ENCODE measurements at places on chromosomes 5 and 9.

GRCh38 chr5:35067985-35068384, 20.2 kb upstream of the AGXT2 start:
- DNase-seq: no peak

GRCh38 chr5:4191041-4191440, 595.4 kb downstream of the IRX1 start:
- no peak for DNase-seq

- DNase-seq: no peak
These were observed 37.8 kb downstream of the ASTN2 start for GRCh38 chr9:117377046-117377445.

- DNase-seq: no peak
These were observed 227.2 kb upstream of the KLF9 start for GRCh38 chr9:70641631-70642030.

DNA sequence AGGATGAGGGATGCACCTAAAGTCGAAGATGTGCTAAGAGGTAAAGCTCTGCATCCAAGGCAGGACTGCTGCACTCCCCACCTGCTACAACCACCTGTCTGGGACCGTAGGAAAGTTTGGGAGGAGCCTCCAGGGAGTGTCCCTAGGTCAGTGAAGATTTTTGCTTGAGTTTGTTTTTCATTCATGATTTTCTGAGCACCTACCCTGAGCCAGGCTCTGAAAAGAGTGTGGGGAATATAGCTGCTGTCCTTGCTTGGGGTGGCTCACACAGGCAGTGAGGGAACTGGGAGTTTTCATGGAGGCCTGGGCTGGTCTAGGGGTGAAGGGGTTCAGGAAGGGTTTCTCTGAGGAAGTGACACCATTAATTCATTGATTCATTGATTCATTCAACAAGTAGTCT, 48.9 kb downstream of the SAR1B start:
- DNase-seq: no peak

DNA sequence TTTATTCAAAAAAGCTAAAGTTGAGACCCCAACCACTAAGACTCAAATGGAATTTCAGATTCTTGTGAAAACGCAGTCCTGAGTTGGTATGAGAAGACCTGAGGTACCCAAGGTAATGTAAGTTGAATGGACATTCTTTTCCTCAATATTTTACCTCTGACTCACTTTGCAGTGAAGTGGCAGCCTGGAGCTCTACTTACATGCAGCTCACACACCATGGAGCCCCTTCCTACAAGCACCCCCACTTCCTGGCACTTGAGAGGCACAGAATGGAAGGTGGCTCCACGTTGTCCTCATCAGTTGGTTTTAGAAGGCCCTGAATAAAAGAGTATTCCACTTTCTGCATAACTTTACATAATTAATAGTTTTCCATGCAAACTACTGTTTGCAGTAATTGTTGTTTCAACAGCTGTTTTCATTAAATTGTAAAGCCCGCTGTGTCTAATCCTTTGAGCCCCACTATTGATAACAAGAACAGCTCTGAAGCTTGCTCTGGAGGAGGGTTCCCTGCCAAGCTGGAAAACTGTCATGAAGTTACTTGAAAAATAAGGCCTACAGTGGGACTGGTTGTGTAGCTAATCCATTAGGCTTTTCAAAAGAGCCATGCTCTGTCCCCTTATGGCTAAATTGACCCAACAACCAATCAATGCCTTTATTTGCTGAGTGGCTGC, 102.2 kb upstream of the SPATA31D4 start:
- DNase-seq: no peak

GRCh38 chr5:37812365-37812764, 27.5 kb downstream of the GDNF start:
- no peak for DNase-seq

DNA sequence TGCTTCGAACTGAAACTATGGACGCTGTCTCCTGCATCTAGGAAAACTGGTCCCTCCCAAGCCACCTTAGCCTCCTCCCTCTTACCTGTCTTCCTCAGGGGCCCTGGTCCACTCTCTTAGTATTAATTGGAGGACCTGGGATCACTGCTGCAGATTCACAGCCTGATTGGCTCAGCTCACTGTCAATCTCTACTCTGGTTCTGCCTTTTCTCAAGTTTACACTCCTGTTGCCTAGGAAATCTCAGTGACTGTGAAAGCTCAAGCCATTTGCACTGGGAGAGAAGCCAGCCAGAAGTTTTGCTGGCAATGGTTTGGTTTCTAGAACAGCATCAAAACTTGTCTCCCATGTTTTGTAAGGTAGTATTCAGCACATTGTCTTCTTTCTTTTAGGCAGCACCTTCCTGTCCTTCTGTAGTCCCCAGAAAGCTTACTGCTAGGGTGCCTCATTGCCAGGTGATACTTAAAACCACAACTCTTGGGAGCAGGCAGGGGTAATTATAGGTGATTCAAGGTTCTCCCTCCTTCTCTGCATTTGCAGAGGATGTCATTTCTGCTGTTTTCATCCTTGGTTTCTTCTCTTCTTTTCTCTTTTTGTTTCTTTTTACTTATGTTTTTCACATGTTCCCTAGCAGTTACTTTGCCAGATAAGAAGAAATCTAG, at the start of gene CAPSL:
TSS of gene CAPSL (minus strand) at position 55 of the 660 bp plus-strand sequence. CDS start 17,502 bp downstream, outside the sequence.
- DNase-seq: no peak
